ENCODE measurements at places on chromosomes 4 and X.
A peak's percentile ranks its signal among the peaks of the same experiment; 100 is the strongest.

- DNase-seq: no peak
Observed at GRCh38 chr4:75502671-75503070, 11.5 kb downstream of the RCHY1 start.

DNA sequence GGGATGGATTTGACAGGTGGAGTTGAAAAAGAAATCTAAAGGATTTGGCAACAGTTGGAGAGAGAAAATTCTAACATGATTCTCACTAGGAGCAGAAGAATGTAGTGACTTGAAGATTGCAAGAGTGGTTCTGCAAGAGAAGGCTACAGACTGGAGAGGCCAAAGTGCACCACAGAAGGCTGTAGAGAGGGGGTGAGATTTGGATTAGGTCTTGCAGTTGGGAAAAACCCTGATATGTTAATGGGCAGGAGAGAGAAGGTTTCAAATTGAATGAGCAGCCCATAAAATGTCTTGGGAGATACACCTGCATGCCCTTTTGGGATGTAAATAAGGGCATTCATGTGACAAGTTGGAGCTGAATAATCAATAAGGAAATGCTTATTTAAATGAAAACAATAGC is 14.7 kb upstream of the VEGFD start:
- DNase-seq: no peak

- DNase-seq: no peak
Observed at GRCh38 chrX:72052415-72053090, 79.2 kb downstream of the RTL5 start.

GRCh38 chr4:153759407-153760316 is at the start of gene RNF175:
RNF175 (minus strand) TSS chr4:153760024; CDS start chr4:153759862, 162 bp downstream.
- DNase-seq: no peak

GRCh38 chr4:38366456-38366855 is 297.5 kb upstream of the KLF3 start:
- DNase-seq: no peak

- no peak for DNase-seq
Observed at GRCh38 chr4:122831515-122832196, 5.0 kb downstream of the FGF2 start.

- DNase-seq: no peak
Observed at GRCh38 chrX:148536961-148537360, 36.5 kb downstream of the AFF2 start.

GRCh38 chr4:36551697-36552214 is 270.3 kb downstream of the DTHD1 start:
- no peak for DNase-seq

- DNase-seq: no peak
Observed at GRCh38 chr4:152415980-152416379, 119.9 kb downstream of the FBXW7 start.

DNA sequence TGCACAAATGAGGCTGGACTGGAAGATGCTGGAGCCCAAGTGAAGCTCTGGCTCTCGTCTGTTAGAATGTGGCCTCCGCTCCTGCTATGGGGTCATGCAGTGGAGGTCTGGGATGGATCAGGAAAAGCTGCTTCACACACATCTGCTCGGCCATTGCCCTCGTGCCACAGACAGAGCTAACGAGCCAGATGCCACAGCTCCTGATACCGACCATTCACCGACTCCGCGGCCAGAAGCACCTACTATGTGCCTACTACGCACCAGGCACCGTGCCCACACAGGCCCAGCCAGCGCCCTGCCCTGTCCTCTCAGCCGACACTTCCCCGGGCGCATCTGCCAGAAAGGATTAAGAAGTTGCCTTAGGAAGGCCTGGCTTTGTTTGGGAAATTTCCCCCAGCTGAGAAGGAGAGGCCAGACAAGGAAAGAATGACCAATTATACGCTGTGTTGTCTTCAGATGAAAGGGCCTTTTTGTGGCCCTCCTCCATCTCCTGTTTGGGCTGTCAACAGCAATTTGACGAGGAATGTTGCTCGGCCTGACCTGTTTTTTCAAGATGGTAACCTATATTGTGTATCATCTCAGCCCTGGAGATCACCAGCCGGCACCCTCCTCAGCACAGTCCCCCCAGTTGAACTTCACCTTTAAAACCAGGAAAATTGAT is 34.3 kb downstream of the HMX1 start:
- no peak for DNase-seq

DNA sequence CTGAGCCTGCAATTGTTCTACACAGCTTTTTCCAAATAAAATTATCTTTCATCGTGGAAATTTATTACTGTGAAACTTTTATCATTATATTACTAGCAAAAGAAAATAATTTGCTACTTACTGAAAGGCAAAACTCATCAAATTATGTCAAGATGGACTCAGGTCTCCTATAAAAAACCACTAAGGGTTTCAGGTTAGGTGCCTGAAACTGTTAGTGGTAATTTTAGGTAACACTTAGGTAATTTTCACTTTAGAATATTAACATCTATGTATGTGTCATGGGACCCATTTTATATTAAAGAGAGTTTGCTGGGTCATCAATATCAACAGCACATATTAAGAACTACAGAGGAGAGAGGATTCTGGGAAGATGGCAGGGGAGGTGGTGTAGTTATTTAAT is 651.5 kb downstream of the CENPC start:
- no peak for DNase-seq

DNA sequence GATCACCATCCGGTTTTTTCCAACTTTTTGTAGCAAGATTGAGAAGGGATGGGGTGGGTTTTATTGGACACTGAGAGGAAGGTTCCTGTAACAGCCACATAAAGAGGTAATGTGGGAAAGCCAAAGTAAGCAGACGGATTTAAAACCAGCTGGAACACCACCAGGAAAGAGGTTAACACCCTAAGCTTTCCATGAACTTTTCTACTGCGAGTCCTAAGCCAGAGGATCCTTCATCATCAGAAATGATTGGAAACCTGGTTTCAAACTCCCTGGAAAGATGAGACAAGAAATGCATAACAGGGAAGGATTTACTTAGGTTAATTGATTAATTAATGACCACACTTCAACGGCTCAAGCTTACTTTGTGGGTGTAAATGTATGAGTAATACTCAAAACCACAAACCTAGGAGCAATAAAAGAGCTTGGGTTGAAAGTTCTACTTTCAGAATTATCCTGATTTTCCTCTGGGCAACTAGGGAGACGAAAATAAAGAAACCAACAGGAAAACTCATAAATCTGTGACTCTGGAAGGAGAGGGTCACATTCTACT is 91.5 kb downstream of the COX18 start:
- no peak for DNase-seq

- no peak for DNase-seq
Observed at GRCh38 chrX:1139185-1139500, 73.3 kb downstream of the CRLF2 start.

DNA sequence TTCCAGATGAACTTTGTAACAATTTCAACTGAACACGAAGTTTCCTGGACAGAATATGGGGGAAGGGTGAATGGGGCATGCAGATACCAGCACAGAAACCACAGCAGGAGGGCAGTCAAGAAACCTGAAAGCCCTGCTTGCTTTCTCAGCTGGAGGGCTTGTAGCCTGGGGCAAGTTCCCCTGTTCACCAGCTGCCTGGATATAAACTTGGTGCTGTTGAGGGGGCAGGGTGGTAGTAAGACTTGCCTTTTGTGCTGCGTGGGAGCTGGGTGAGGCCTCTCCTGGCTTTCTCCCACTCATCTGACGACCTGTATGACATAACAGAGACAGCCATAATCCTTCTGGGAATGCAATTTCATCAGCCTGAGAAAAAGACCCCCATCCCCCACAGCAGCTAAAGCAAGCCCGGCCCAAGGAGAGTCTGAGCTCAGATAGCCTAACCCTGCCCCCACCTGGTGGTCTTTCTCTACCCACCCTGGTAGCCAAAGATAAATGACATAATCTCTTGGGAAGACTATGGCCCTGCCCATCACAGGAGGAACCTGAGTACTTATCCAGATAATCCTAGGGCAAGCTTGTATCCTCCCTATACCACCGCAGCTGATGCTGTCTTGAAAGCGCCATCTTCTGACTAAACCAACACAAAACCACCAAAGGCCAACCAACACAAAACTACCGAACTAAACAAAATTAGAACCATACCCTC is 234.3 kb downstream of the LAS1L start:
- DNase-seq: peak; percentile 0

DNA sequence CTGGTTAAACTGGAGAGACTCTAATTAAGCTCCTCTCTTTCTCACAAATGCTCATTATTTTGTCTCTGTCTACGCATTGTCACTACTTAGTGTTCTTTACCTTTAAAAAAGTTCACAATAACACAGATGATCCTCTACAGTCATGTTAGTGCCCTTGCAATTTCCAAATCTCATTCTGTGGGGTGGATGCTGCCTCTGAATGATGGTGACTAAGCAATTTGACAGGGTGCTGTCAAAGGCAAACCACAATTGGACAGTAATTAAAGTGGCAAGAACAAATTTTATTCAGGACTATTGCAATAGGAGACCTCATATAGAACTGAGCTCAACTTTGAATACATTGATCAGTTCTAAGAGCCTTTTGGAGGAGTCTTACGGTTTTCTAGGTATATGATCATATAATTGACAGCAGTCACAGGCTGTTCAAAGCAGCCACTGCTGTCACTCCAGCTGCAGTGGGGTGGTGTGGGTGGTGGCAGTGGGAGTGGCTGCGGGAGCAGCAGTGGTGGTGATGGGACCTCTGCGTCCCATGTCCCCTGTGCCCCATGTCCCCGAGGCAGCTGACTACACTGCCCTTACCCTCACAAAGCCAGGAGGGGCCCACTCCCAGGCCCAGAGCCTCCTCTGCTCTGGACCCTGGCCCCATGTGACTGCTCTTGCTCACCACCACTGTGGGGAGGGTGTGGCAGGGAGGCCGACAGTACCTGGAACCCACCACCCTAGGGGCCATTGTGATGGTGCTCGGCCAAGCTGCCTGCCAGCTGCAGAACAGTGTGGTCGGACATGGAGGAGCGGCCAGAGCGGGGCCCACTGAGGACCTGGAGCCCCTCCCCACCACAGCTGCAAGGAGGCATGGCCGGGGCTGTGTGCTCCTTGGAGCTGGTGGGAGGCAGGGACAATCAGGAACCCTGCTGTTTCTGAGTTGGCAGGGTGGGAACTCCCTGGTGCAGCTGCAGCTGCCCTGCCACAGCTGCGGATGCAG is 30.4 kb upstream of the PAGE1 start:
- no peak for DNase-seq

DNA sequence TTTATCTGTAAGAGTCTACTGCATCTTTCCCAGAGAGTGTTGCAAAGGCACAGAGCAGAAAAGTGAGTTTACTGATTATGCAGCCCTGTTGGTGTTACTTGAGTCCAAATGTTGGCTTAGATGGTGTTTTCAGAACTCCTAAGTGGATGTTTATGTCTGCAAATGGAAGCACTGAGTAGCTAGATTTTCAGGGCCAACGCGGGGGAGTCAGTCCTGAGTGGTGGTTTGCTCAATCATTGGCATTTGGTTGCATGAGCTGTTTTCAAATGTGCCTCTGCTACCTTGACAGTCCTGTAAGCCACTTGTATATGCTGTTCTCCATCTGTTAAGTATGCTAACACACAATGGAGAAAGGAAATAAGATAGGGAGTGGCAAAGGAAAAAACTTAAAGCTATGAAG is 45.4 kb downstream of the MAMLD1 start:
- no peak for DNase-seq

DNA sequence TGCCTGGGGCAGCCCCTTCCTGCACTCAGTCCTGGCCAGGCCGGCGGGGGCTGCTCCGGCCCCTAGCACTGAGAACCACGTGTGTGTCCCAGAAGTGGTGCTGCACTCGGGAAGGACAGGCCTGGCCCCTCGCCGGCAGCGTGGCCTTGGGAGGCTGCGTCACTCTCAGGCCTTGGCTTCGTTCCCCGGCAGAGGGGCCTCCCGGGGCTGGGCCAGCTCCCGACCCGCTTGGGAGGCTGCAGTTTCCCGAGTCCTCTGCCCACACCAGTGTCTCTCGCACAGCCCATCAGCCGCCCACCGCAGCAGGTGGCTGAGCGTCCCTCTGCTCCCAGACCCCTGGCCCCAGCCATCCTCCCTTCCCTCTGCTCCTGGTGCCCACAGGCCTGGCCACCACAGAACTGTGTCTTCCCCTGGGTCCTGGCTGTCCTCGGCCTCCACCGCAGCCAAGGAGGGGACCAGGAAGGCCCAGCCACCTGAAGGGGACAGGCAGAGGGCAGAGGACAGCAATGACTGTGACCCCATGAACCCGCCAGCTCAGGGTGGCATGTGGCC is 10.9 kb upstream of the CPLX1 start:
- DNase-seq: no peak

- no peak for DNase-seq
Observed at GRCh38 chr4:6107114-6107791, 89.0 kb upstream of the C4orf50 start.

GRCh38 chr4:71470524-71470923 is 131.7 kb downstream of the SLC4A4 start:
- DNase-seq: no peak

DNA sequence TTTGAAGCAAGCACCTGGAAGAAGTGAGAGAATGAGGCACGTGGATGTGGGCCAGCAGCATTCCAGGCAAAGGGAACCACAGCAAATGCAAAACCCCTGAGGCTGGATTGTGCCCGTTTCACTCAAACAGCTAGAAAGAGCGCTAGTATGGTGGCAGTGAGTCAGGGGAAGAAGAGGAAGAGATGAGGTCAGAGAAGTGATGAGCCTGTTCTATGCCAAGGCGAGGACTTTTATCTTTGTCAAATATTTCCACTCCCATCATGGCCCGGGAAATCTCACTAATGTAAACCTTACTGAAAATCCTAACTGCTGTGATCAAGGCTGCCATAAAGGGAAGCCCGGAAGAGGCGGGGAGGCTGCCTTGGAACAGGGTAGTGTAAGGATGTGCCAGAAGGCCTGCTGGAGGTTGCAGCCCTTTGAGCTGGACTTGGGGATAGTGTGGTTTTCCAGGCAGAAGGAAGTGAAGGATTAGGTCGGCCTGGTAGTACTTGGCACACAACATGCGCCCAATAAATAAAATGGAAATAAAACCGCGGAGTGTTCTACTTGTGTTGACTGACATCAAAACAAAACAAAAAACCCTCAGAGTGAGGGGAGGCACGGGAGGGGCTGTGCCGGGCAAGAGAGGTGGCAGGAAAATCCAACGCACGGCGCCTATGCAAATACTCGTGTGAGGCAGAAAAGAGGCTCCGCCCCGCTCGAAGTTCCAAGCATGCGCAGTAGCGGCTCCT is 1.2 kb upstream of the CDK16 start:
- DNase-seq: no peak

DNA sequence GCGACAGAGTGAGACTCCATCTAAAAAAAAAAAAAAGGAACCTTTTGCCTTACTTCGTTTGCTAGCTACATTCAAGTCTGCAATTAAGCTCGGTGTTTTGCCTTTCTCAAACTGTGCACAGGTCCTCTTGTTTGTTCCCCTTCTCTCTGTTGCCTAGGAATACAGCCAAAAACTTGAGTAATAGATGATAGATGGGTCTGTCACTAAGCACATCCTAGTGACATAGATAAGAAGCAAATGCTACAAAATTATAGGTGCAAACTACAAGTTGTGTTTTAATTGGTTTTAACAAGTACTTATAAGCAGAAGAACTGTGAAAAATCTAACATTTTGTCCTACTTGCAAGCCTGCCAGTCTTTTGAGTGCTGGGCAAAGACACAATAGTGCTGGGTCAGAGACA is 95.2 kb downstream of the SNCA start:
- no peak for DNase-seq

DNA sequence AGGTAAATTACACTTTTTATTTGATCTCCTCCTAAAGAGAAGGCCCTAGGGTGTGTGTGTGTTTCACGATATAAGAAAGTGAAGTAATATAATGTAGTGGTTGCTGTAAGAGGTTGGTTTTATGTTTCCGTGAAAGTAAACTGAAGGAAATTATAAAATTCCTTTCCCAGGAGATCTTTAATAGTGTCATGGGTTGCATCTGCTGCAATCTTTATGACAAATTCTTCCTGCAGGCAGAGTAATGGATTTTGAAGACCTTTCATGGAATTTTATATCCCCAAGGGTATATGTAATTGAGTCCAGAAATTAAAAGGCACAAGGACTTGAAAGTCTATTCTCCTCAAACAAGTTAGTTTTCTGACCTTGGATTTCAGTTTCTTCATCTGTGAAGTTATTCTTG is 538.6 kb downstream of the ANKRD50 start:
- no peak for DNase-seq

All from OCI-LY7 (cell line).